ENCODE measurements at places on chromosomes 2 and 18.

GRCh38 chr2:225074366-225074765 lies 32.1 kb upstream of the DOCK10 start:
- DNase-seq: no peak

DNA sequence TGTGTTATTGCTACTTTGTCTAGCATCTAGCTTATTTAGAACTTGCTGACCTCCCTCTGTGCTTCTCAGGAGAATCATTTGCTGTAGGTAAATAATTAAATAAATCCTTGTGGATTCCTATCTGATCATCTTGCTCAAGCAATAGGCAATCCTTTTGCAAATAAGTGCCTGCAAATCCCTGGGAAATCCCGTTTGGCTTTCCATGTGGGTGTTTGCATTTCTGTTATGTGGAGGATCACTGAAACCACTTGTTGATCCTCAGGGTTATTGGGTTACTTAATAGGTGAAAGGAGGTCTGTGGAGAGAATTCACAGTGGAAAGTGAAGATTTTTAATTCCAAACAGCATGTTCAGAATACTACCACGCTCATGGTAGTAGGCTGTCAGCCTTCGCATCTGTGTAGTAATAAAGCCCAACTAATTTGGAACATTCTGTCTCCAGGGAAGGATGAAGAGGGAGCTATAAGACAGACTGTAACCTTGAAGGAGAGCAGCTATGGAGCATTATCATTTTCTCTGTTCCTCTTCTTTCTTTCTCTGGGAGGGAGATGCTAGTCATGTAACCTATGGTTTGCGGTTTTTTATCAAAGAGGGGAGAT lies 72.5 kb downstream of the GULP1 start:
- no peak for DNase-seq

- no peak for DNase-seq
Measured at GRCh38 chr18:54388203-54389142, 30.8 kb downstream of the C18orf54 start.

GRCh38 chr2:207064128-207064690 lies 101.5 kb downstream of the KLF7 start:
- DNase-seq: no peak

DNA sequence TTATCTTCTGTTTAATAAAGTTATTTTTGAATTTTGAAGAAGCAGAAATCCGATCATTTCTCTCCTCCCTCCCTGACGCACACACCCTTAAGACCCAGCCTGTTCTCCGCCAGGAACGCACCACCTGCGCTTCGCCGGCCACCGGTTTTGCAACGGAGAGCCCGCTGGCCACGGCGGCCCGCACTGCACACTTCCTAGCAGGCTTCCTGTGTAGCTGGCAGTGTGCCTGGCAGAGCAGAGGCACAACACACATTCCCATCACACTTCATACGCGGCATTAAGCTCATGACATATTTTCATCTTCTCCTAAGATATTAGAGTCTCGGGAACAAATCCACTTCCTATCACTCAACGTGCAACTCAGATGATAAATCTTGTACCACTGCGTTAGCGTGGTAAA lies 148.0 kb downstream of the HDAC4 start:
- no peak for DNase-seq

DNA sequence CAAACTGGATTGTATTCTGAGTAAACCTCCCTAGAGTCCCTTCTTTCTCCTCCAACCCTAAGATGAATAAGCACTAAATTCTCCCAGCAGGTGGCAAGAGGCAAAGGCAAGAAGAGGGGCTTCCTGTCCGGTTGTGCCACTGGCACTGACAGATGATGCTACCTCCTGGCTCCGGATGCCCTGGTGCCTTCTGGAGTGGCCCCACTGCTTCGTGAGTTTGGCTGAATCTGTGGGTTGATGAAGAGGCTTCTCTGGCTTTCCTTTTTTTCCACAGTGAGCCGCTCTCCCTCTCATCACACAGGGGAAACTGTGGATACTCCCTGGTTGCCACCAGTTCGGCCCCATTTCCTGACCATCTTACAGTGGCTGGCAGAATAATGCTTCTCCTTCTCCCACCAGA lies 404.7 kb downstream of the GALR1 start:
- no peak for DNase-seq

DNA sequence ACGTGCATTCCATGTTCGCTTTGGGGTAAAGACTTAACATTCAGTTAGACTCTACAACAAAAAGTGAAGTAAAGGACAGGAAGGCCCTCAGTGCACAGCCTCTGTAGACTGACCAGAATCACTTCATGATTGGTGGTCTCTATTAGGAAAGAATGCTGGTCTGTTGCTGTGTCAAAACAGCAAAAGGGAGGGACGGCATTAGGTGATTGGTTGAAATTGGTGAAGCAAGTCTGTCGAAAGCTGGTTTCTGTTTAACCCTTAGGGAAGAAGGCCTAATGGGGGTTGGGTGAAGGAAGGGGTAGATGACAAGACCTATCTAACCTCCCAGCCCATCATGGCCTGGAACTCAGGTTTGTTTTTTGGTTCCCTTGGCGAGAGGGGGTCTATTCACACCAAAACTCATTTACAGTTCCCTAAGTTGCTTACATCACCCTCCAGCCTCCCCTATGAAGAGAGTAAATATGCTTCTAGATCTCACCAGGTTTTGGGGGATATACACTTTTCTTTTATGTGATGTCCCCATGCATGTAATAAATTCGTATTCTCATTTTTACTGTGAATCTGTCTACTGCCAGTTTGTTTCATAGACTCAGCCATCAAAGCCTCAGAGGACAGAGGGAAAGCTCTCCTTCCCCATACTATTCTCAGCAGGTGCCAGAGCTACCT lies 65.6 kb downstream of the TMEM17 start:
- DNase-seq: no peak

- no peak for DNase-seq
Measured at GRCh38 chr2:7329465-7329864, 412.3 kb downstream of the RNF144A start.

DNA sequence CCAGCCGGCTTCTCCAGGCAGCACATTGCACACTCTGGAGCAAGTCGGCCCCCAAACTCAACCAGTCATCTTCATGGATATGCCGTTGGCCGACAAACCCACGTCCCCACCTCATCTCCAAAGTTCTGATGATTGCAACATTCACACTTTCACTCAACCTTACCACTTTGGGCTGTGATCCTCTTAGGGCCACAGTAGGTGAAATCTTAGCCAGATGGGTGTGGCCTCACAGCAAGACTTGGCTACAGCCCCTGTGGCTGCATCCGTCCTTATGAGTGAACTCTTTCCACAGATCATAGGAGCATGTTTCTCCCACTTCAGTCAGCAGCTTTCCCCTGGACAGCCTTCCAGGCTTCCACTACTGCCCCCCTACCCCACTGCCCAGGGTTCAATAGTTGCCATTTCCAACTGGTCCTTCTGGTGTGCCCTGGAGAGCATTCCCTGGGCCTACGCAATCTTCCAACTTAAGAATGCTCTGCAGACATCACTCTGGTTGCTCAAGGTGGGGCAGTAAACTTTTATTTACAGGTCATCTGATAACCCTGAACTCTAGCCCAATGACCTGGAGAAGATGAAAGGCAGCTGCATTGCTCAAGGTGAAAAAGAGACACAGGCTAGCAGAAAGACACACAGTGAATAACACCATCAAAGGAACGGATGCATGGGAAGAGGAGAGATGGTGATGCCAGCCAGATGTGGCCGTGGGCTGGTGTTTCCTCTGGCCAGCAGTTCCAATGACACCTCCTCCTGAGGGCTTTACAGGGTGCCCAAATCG lies 34.5 kb downstream of the ARL4C start:
- no peak for DNase-seq

DNA sequence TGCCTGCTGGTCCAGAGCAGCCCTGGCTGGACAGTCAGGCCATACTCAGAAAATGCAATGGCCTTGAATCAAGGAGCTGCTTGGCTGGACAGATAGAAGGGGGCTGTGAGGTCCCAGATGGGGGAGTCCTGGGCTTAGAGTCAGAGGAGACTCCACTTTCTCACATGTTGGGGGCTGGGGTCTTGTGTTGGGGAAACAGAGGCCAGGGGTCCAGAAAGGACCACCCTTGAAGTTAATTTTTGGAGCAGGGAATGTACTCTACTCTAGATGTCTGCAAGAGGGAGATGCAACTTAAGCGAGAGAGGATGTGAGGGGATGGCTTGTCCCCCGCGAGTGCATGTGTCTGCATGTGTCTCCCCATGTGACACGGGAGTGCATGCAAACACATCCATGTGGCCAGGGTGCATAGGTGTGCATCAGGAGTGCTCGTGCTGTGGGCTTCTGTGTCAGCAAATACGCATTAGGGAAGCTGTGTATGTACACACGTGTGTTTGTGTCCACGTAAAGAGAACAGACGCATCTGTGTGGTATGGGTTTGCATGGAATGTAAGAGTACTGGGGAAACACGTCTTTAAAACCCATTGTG lies 303.2 kb downstream of the MYCN start:
- no peak for DNase-seq

DNA sequence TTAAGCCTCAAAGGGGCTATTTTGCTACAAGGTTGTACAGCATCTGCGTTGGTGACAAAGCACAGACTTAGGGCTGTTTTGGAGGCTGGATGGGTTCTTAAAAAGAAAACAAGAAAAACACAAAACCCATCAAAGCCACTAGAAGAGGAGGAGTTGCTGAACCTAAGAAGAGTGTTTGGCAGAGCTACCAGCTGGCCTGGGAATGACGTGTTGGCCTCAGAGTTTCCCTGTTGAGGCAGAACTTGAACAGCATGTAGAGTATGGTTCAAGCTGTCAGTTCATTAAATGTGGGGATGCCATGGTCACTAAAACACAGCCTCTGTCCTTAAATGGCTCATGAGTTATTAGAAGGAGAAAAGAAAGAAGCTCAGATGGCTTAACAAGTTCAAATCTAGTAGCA lies 162.5 kb downstream of the TTC32 start:
- no peak for DNase-seq

GRCh38 chr2:86790676-86791572 lies at the start of gene CD8A:
Gene CD8A (minus strand): TSS chr2:86790913. CDS start chr2:86790825, 88 bp downstream.
- DNase-seq: no peak

- DNase-seq: no peak
Measured at GRCh38 chr2:223488814-223489213, 113.3 kb downstream of the SCG2 start.

GRCh38 chr2:55743583-55743982 lies 49.9 kb upstream of the PNPT1 start:
- no peak for DNase-seq

DNA sequence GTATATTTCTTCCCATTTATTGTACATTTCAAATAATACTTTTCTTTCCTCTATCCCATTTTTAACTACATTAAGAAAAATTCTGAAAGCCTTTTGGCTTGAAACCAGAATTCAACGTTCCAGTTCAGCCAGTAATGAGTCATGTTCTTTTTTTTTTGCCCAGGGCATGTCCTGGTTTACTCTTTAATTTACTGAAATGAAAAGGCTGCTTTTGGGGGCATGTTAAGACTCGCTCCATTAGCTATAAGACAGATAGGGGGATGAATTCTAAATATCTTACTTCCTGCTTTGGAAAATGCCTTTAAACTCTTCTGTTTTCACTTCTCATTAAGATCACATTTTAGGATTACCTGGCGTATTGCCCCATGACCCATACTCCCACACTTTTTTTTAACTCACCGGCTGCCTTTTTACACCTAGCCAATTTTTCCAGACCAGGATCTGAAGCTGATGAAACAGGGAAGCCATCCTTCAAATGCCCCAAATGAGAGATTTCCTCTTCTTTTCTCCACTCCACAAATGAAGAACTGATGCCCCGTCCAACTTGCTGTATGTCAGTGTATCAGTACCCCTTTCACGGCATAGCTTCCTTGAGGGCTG lies 585 bp downstream of the ABCA12 start:
- no peak for DNase-seq

DNA sequence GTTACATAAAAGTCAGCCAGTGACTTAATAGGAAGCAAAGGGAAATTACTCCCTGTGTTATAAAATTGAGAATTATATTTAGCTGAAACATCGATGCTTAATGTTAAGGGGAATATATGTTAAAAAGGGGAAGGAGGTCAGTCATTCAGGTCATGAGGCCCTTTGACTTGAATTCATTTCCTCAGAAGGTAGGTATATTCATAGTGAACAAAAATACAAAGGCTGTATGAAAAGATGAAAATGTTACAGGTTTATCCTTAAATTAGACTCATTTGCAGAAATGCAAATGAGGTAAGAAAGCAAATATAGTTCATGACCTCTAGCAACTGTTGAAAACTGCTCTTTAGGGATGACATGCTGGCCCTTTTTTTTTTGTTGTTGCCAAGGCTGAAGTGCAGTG lies 20.8 kb downstream of the MSH6 start:
- DNase-seq: no peak

All from NCI-H2081 treated with DMSO at 0.1 percent for 48 hours (cell line).